ENCODE measurements at places on chromosomes 2 and 18.

DNA sequence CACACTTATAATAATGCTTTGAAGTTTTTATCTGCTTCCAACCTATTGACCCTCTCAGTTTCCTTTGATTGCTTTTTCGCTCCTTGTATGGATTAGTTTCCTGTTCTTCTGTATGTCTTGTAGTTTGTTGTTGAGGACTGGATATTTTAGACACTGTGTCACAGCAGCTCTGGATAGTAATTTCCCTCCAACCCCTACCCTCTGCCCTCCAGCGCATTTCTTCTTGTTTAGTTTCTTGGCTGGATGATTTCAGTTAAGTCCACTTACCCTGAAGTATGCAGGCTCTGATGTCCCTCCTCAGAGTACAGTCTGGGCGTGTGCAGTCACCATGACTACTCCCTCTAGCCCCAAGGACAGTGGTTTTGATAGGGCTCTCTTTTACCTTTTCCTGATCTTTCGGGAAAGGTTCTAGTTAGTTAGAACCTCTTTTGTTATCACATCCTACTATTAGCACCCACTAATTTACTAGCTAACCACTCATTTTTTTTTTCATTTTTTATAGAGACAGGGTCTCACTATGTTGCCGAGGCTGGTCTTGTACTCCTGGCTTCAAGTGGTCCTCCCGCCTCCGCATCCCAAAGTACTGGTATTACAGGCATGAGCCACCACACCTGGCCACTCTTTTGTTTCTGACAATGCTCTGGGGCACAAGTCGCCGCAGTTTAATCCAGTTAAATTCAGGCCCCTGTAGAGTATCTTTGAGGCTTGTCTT, 16.3 kb upstream of the LYG1 start:
- no peak for DNase-seq

- DNase-seq, result no peak
Observed at GRCh38 chr2:200028998-200029397, 73.6 kb downstream of the MAIP1 start.

DNA sequence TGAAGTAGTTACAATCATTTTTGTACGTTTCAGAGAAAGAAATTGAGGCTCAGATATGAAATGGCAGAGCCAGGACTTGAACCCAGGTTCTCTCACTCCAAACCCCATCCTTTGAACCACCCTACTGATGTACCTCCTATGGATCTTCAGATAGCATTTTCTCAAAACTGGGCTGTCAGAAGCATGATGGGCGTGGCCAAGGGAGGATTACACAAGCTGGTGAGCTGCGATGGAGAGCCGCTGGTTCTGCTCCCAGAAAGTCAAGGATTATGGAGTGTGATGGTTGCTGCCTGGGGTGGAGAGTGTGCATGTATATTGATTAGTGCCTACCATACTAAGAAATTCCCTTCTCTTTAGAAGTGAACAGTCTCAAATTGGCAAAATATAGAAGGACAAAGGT, 47.0 kb upstream of the PPP1CB start:
- DNase-seq, result no peak

DNA sequence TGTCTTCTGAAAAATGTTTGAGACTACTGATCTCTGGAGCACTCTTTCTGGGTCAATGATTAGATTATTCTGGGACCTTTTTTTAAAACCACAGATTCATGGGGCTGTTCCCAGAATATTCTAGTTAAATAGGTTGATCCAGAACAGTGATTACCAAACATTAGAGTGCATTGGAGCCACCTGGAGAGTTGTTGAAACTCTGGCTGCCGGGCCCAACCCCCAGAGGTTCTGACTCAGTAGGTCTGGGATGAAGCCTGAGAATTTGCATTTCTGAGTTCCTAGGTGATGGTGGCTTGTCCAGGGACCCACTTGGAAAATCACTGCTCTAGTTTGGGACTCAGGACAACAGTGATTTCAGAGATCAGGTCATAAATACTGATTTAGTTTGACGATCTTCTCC, 197.3 kb downstream of the PTPRM start:
- DNase-seq, result no peak

- no peak for DNase-seq
Observed at GRCh38 chr2:234292962-234293243, 204.0 kb downstream of the ARL4C start.

- DNase-seq, result no peak
Observed at GRCh38 chr18:35983818-35984217, 11.3 kb downstream of the RMP24 start.

- DNase-seq, result no peak
Observed at GRCh38 chr2:200744201-200744602, 67.5 kb upstream of the BZW1 start.

DNA sequence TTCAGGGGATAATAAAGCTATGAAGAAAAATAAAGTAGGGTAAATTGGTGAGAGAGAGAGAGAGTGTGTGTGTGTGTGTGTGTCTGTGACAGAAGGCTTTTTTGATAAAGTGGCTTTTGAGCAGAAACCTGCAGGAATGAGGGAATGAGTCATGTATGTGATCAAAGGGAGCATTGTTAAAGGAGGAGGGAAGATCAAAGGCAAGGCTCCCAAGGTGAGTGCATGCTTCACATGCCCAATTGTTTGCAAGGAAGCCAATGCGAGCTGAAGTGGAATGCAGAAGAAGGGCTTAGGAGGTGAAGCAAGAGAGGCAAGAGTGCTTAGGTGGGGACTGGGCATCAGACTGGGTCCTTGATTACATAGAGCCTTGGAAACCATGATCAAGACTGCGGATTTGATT, 96.8 kb downstream of the DNAH6 start:
- no peak for DNase-seq

- no peak for DNase-seq
Observed at GRCh38 chr18:60506682-60507081, 134.1 kb upstream of the MC4R start.

- no peak for DNase-seq
Observed at GRCh38 chr2:241734208-241734466, 293 bp upstream of the D2HGDH start.

Measured in coronary artery (tissue), 2 donors.